Immature natural killer cell (primary cell): ENCODE measurements at places on chromosomes 4 and X. TPM values are rescaled to one million over a fixed set of nuclear protein-coding genes. Genes with fewer than 3 reads are reported as not detected.

MAGEA4 gene
- polyA plus RNA-seq = not detected

HSFX3 gene
- polyA plus RNA-seq = not detected

DNA sequence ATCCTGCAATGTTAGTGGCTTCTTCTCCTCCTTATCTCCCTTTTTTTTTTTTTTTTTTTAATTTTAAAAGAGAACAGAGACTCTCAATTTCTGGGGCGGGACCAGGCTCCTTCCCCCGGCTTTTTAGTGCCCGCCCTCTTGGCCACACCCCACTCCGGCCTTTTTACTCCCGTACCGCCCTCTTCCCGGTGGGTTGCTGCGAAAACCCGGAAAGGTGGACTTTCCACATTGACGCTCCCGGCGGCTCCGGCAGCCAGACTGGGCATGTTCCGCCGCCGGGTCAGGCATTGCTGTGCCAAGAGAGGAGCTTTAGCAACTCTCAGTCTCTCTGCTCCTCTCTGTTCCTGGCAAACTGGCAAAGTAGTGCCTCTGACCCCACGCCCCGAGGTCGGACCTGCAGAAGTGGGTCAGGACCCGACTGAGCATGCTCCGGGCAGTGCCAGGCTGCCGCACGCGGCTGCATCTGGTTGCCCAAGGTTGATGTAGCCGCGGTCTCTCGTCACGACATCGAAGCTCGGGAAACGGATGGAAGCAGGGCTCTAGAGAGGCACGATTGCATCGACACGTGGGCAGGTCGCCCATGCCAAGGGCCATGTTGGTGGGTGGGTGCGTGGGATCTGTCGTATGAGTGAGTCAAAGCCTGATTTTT lies 1.1 kb upstream of the MFAP3L start:
- peaks cover 13% of the 10 kb centered on the region for H3K27me3 ChIP-seq
- no peaks in the 10 kb centered on the region for H3K36me3 ChIP-seq
- peak overlapping the region; percentile 69 for H3K27ac ChIP-seq
- peak overlapping the region; percentile 91 for H3K4me3 ChIP-seq
- H3K4me1 ChIP-seq = peaks cover 8% of the 10 kb centered on the region
- peak; percentile 91 for DNase-seq

DNA sequence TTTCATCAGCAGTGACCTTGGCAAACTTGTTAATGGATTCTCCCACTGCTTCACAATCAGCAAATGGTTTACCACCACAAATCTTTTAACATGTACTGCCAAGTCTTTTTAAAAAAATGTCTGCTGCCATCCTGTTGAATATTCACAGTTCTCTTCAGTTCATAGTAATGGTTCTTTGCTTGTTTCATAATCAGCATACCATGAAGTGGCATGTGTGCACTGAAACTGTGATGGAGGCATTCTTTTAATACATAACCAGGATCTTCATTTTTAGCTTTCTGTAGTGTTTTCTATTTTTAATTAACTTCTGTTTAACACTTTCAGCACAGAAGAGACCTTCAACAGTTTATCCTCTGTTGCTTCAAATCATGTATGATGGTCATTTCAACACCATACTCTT lies 230.1 kb upstream of the ARSJ start:
- no peaks in the 10 kb centered on the region for H3K27me3 ChIP-seq
- DNase-seq = no peak
- no peak overlapping the region for H3K4me3 ChIP-seq
- H3K4me1 ChIP-seq = no peaks in the 10 kb centered on the region
- no peaks in the 10 kb centered on the region for H3K36me3 ChIP-seq

DNA sequence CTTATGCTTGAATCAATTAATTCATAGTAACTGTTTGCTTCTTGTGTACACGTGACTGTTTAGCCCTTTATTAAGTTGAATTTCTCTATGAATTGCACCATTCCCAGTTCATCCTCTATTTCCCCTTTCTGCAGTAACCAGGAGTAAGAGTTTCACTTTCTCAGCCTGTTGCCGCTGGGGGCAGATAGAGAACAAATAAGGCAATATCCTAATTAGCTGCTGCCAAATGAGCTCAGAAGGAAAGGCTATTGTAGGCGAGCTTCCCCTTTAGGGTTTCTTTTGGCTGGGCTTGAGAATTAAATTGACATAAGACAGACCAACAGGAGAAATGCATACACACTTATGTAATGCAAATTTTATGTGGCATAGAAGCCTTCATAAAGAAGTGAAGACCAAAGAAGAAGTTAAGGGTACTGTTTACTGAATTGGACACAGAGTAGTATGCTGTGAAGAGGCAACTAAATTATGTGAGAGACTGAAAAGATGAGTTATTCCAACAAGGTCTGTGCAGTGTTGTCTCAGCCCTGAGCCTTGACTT lies 1594.7 kb downstream of the TECRL start:
- no peak overlapping the region for H3K27ac ChIP-seq
- H3K4me3 ChIP-seq = no peak overlapping the region
- H3K4me1 ChIP-seq = no peaks in the 10 kb centered on the region
- DNase-seq = no peak
- no peaks in the 10 kb centered on the region for H3K27me3 ChIP-seq
- no peaks in the 10 kb centered on the region for H3K36me3 ChIP-seq

- peaks cover 2% of the 10 kb centered on the region for H3K27me3 ChIP-seq
- H3K4me1 ChIP-seq = no peaks in the 10 kb centered on the region
- H3K27ac ChIP-seq = no peak overlapping the region
- no peak for DNase-seq
- H3K36me3 ChIP-seq = peaks cover 3% of the 10 kb centered on the region
These were observed 114.5 kb downstream of the NR3C2 start for GRCh38 chr4:148327683-148328082.

DNA sequence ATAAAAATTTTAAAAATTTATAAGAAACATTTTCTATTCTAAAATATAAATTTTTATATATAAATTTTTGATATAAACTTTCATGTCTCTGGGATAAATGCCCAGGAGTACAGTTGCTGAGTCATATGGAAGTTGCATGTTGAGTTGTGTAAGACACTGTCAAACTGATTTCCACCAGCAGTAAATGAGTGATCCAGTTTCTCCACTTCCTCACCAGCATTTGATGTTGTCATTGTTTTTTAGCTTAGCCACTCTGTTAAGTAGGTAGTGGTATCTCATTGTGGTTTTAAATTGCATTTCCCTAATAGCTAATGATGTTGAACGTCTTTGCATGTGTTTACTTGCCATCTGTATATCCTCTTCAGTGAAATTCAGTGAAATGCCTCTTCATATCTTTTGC lies 66.5 kb downstream of the MAMLD1 start:
- H3K27me3 ChIP-seq = no peaks in the 10 kb centered on the region
- no peaks in the 10 kb centered on the region for H3K36me3 ChIP-seq

DNA sequence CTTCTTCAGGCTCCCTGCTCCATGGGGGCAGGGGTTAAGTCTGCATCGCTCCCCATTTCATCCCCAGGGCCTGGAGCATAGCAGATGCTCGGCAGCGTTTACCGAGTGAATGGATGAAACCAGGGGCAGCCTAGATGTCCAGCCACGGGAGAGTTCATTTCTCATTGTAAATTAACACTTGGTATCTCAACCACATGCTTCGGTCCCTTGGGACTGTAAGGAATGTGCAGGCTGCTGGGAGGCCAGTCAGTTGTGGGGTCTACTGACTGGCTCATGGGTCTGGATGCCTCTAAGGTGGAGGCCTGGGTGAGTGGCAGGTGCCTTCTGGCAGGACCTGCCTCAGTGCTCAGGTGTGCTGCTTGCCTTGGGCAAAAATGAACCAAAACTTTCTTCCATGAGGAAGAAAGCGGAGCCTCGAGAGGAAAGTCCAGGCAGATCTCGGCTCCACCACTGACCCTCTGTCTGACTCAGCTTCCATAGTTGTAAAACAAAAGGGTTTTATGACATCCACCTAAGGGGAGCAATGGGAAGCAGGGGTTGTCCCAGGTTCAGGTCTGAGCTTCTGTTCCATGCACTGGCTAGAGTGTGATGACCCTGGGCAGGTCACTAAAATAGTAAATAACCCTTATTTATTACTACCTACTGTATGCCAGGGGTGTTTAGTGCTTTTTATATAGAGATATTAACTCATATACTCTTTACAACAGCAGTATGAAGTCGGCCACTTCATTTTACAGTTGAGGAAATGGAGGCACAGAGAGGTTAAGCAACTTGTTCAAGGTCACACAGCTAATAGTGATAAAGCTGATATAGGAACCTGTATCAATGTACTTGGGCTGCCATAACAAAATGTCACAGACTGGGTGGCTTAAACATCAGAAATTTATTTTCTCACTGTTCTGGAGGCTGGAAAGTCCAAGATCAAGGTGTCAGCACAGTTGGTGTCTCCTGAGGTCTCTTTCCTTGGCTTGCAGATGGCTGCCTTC lies 144.3 kb upstream of the STX18 start:
- no peak overlapping the region for H3K27ac ChIP-seq
- H3K4me3 ChIP-seq = no peak overlapping the region
- peaks cover 11% of the 10 kb centered on the region for H3K36me3 ChIP-seq
- no peak for DNase-seq
- H3K4me1 ChIP-seq = no peaks in the 10 kb centered on the region
- peaks cover 4% of the 10 kb centered on the region for H3K27me3 ChIP-seq

GRCh38 chrX:56968980-56969379 lies 26.4 kb downstream of the SPIN3 start:
- H3K27me3 ChIP-seq = peaks cover 6% of the 10 kb centered on the region
- no peaks in the 10 kb centered on the region for H3K36me3 ChIP-seq
- DNase-seq = no peak
- no peak overlapping the region for H3K4me3 ChIP-seq
- no peak overlapping the region for H3K27ac ChIP-seq

DNA sequence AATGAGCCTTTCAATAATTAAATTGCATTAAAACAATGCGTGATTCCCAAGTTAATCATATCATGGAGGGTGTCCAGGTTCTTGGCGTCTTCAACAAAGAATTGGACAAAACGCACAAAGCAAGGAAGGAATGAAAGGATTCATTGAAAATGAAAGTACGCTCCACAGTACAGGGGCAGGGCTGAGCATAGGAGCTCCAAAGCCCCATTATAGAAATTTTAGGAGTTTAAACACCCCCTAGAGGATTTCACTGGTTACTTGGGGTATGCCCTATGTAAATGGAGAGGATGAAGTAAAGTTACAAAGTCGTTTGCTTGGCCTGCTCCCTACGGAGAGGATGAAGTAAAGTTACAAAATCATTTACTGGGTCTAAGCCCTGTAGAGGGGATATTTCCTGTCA lies 1910.4 kb downstream of the C4orf33 start:
- H3K4me3 ChIP-seq = no peak overlapping the region
- H3K36me3 ChIP-seq = no peaks in the 10 kb centered on the region
- no peak overlapping the region for H3K27ac ChIP-seq
- DNase-seq = no peak

GRCh38 chrX:107738272-107738671 lies 37.3 kb downstream of the TSC22D3 start:
- peaks cover 32% of the 10 kb centered on the region for H3K4me1 ChIP-seq
- H3K4me3 ChIP-seq = no peak overlapping the region
- no peak overlapping the region for H3K27ac ChIP-seq
- no peak for DNase-seq

DNA sequence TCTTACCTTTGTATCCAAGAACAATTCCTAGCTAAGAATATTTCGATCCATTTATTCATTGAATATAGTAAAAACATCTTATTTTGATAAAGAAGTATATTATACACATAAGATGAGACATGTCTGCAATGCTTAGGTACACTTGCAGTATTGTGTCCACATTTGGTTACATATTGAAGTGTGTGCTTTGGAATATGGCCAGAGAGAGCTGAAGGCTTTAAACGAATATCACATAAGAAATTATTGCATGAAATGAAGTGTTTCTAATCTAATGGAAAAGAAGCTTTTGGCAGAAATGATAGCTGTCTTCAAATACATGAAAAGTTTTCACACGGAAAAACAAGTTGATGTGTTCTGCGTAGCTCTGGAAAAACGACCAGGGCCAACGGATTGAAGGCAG lies 516.1 kb upstream of the ZFP42 start:
- no peak overlapping the region for H3K4me3 ChIP-seq
- H3K4me1 ChIP-seq = no peaks in the 10 kb centered on the region
- no peak for DNase-seq

DNA sequence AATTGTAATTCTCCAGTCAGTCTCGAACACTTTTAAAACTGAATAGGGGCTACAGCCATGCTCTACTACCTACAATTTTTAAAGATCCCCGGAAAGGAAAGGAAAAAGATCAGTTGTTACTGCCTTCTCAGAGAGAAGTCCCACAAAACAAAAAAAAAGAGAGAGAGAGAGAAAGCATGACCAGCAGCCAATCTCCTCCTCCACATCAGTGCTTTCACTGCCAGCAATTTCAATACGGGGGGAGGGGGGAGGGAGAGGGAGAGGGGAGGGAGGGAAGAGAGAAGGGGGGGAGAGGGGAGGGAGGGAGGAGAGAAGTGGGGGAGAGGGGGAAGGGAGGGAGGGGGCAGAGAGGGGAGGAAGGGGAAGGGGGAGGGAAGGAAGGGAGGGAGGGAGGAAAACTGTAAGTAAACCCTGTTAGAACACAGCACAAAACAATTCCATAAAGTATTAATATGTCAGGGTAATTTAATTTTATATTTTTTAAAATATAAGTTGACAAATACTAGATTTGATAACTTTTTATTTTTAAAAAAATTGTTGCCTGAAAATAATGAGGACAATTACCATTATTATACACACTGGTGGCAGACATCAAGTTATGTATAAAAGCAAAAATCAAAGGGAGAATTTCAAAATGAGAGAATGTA lies 108.0 kb downstream of the LRBA start:
- peaks cover 62% of the 10 kb centered on the region for H3K36me3 ChIP-seq
- no peaks in the 10 kb centered on the region for H3K27me3 ChIP-seq
- H3K27ac ChIP-seq = no peak overlapping the region
- peaks cover 19% of the 10 kb centered on the region for H3K4me1 ChIP-seq
- H3K4me3 ChIP-seq = no peak overlapping the region
- DNase-seq = no peak

GRCh38 chrX:8879750-8880149 lies 78.6 kb upstream of the FAM9A start:
- H3K4me1 ChIP-seq = no peaks in the 10 kb centered on the region
- peaks cover 16% of the 10 kb centered on the region for H3K27me3 ChIP-seq
- no peak overlapping the region for H3K4me3 ChIP-seq
- H3K27ac ChIP-seq = no peak overlapping the region
